ENCODE measurements at places on chromosomes 3 and 15. TPM values are rescaled to one million over a fixed set of nuclear protein-coding genes. Genes with fewer than 3 reads are reported as not detected.

- H3K27me3 ChIP-seq: no peaks in the 10 kb centered on the region
- DNase-seq: no peak
- H3K27ac ChIP-seq: no peak overlapping the region
- no peaks in the 10 kb centered on the region for H3K4me1 ChIP-seq
These were observed 563.5 kb downstream of the OCA2 start for GRCh38 chr15:27535445-27536129.

DNA sequence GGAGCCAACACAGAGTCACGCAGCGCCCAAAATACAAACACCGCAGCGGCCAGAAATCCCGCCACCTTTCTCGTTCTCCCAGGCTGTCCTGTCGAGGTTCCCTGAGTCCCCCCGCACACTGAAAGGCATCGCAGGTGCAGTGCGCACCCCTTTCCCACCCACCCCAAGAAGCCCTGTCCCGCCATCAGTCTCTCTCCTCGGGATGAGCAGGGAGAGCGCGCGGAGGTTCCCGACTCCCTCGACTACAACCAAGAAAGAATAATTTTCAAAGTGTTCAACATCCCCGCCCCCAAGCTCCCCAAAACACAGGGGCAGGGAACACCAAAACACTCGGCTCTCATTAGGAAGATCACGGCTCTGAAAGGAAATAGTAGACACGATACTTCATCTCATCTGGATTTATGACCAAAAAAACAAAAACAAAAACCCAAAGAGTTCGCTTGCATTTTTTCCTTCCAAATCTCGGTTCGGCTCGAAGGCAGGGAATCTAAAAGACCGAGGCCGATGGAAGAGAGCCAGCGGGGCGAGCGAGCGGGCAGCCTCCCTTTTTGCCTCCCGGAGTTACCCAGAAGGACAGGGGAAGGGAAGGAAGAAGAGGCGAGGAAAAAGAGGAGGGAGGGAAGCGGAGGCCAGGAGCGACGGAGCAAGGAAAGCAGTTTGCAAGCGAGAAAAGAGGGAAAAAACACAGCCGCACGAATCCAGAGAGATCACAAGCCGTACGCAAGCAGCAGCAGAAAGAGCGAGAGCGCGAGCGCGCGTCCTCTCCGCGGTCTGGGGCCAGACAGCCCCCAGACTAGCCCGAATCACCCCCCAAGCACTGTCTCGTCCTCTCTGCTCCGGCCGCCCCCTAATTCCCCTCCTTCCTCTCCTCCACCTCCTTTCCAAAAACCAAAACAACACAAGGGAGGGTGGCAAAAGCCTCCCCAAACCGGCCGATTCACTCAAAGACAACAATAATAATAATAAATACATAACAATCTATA is 808 bp downstream of the BCL6 start:
- peak overlapping the region; percentile 93 for H3K27ac ChIP-seq
- H3K27me3 ChIP-seq: no peaks in the 10 kb centered on the region
- peak; percentile 69 for DNase-seq
- H3K4me3 ChIP-seq: peak overlapping the region; percentile 76
- H3K36me3 ChIP-seq: no peaks in the 10 kb centered on the region
- H3K4me1 ChIP-seq: peaks cover 33% of the 10 kb centered on the region

GRCh38 chr3:40971191-40972168 is 227.8 kb upstream of the CTNNB1 start:
- H3K27me3 ChIP-seq: no peaks in the 10 kb centered on the region
- peak overlapping the region; percentile 83 for H3K27ac ChIP-seq
- peak; percentile 76 for DNase-seq
- no peaks in the 10 kb centered on the region for H3K36me3 ChIP-seq

- no peaks in the 10 kb centered on the region for H3K36me3 ChIP-seq
- no peak overlapping the region for H3K27ac ChIP-seq
- no peaks in the 10 kb centered on the region for H3K27me3 ChIP-seq
These were observed 285.1 kb upstream of the MANF start for GRCh38 chr3:51099794-51100535.

DNA sequence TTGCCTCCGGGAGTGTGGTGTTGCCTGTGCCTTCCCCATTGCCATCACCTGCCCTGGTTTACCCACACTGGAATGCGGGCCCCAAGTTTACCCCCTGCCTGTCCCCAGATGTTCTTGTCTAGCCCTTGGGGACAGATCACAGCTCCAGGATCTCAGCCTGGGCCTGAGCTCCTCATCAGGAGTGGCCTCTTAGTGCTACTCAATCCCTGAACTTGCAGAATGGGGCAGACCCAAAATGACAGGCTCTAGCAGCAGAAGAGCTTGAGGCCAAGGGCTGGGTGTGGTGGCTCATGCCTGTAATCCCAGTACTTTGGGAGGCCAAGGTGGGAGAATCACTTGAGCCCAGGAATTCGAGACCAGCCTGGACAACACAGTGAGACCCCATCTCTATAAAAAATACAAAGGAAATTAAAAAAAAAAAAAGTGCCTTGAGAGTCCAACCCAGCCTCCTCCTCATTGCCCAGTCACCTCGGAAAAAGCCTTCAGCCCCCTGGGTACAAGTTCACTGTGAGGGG is 3.8 kb downstream of the CHAC1 start:
- DNase-seq: no peak
- H3K4me3 ChIP-seq: no peak overlapping the region
- peaks cover 8% of the 10 kb centered on the region for H3K4me1 ChIP-seq
- H3K27me3 ChIP-seq: no peaks in the 10 kb centered on the region
- no peak overlapping the region for H3K27ac ChIP-seq
- H3K36me3 ChIP-seq: no peaks in the 10 kb centered on the region

- H3K4me1 ChIP-seq: no peaks in the 10 kb centered on the region
- DNase-seq: no peak
- H3K27me3 ChIP-seq: no peaks in the 10 kb centered on the region
These were observed 36.8 kb upstream of the ZDHHC23 start for GRCh38 chr3:113910966-113911365.

DNA sequence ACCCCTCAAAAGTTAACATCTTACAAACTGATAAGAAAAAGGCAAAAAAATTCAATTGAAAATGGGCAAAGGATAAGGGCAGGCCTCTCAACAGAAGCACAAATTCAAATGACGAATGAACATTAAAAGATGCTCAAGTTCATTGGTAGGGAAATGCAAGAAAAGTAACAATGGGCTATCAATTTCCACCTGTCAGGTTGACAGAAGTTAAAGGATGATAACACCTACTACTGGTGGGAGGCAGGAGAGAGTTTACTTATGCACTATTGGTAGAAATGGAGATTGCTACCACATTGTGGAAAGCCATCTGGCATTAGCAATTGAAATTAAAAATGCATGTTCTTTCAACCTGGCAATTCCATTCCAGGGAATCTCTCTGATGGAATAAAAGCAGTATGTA is 35.6 kb upstream of the TNFAIP8L3 start:
- H3K4me3 ChIP-seq: no peak overlapping the region
- H3K27ac ChIP-seq: peak overlapping the region; percentile 41

Gene MED12L
- polyA plus RNA-seq: 0.07 TPM

DNA sequence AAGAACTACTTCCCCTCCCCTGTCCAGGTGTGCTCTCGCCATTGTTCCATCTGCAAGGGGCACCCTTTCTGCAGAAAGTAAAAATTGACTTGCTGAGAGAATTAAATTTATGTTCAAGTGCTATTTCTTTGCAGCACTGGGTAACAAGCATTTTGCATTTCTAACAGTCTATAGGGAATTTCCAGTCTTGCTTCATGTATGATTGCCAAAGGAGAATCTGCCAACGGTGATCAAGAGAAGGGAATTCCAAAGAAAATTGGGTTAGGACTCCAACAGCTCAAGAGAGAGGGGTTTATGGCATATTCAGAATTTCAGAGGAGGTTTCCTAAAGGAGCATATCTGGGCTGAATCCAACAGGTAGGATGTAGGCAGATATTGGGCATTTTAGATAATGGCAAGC is 136.7 kb upstream of the WNT5A start:
- no peaks in the 10 kb centered on the region for H3K27me3 ChIP-seq
- H3K4me3 ChIP-seq: no peak overlapping the region
- H3K36me3 ChIP-seq: no peaks in the 10 kb centered on the region
- no peak overlapping the region for H3K27ac ChIP-seq
